SJSA1 (cell line): ENCODE measurements at places on chromosomes 13 and 19. TPM values are rescaled to one million over a fixed set of nuclear protein-coding genes. Genes with fewer than 3 reads are reported as not detected.
A peak's percentile ranks its signal among the peaks of the same experiment; 100 is the strongest.

DNA sequence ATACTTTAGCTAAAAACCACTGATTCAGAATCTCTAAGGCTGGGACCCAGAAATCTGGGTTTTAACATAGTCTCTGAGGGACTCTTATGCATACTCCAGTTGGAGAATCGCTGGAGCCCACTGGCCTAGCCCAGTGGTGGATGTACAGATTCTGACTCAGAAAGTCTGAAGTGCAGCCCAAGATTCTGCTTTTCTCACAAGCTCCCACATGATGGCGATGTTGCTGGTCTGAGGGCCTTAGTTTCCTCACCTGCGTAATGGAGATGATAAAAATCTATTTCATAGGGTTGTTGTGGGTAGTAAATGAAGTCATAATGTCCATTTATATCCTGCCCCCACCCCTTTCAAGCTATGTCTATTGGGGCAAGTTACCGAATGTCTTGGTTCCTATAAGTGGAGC, 7.7 kb upstream of the CDADC1 start:
- no peak for DNase-seq

DNA sequence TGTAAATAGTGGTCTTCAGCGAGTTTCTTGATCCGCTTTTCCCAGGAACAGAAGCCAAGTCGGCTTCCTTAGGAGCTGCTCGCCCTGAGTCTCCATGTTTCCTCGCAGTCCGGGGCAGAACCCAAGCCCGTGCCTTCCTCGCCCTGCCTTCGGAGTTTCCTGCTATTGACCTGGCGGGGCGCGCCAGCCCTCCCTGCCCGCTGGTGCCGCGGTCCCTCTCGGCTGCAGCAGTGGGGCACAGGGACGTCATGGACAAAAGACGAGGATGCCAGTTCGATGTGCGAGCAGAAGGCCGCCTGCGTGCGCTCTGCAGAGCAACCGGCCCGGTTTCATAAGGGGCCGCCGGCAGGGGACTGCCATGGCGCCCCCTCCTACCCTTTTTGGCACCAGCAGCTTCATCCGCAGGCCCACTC, 156.6 kb downstream of the TM9SF2 start:
- DNase-seq, result peak; percentile 62

DNA sequence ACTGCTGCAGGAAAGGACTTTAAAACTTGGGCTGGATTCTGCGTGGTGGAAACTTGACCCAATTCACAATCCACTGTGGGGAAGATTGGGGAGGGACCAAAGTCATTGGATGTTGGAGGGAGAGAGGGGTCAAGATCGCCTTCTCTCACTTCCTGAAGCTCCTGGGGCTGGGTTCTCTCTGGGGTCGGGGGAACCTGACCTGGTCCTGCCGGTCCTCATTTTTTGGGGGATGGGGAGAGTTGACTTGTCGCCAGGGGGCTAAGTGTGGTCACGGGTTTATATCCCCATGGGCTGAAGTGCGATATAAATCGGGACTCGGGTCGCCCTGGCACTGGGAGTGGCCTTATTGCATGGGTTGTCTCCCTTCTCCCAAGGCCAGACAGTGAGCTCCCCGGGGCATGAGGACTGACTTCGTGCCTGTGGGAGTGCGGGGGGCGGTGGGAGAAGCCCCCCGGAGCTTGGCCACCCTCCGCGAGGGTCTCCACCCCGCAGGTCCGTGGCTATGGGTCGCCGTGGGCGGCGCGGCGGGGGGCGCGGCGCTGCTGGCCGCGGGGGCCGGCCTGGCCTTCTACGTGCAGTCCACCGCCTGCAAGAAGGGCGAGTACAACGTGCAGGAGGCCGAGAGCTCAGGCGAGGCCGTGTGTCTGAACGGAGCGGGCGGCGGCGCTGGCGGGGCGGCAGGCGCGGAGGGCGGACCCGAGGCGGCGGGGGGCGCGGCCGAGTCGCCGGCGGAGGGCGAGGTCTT, 6.3 kb downstream of the ICAM5 start:
- DNase-seq, result no peak

ODAD3 gene
- 0.24 TPM in 1 of 2 replicates, not detected in the other for total RNA-seq

CGB5 gene
- not detected in 2 replicates for total RNA-seq

STAP2 gene
- 1.9 and 3.1 TPM in 2 replicates for total RNA-seq
